ENCODE measurements at places on chromosomes 13 and 19. TPM values are rescaled to one million over a fixed set of nuclear protein-coding genes. Genes with fewer than 3 reads are reported as not detected.

DNA sequence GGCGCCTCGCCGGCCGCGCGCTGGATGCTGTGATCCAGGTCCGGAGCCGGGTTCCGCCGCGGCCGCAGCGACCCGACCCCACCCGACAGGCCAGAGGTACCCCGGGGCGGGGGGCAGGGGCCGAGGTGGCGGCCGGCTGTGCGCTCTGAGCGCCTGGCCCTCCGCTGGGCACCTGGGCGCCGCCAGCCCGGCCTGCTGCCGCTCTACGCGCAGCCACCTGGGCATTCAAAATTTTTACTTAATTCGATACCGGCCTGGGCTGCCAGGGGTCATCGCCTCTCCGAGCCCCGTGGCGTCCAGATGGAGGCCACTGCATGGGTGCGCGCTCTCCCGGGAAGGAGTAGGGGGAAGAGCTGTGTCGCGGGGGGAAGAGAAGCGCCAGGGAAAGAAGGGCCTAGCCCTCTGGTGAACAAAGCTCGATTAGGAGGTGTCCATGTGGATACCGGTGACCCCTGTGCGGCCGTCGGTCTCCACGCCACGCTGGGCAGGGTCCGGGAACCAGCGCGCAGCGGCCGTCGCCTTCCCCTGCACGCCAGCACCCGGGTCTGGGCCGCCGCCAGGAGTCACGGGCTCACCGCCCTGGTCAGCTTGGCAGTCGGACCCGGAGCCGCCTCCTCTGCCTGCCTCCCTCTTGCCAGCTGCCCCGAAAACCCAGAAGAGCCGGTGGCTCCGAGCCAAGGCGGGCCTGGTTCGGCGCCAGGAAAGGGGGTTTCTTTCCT lies 666 bp downstream of the BIVM start:
- peak; percentile 19 for DNase-seq

DNA sequence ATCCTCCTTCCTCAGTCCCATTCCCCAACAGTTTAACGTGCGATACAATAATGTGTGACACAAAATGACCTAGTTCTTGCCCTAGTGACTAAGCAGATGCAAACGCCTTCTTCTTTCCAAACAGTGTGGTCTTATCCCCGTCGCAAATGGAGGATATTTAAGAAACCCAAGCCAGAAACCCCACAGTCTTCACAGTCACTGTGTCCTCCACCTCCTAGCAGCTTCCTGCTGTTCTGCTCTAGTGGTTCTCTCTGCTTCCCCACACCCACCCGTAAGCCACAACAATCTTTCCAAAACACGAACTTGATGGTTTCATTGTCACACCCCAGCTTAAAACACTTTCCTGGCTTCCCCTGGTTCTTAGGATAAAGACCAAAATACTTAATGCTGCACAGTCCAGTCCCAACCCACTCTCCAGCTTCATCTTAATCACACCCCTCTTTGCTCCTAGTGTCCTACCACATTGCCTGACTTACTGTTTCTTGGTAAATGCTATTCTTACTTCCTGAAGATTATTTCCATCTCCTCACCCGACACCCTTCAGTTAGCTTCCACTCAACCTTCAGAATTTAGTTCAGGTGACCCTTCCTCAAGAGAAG lies 32.3 kb downstream of the ITM2B start:
- DNase-seq = no peak

DNA sequence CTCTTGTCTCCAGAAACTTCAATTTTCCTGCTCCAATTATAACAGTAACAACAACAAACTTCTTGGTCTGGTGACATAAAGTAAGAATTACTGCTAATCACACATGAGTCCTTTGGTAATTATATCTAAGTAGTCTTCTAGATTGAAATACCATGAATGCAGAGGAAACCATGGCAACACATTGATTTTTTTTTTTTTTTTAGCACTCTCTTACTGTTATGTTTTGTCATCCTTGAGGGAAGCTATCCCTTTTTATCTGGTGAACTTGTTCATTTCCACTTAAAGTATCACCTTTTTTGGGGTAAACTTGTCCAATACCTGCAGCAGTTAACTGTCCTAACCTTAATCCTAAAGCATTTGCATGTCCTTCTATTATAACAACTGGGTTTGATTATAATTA lies 256.3 kb downstream of the B3GLCT start:
- DNase-seq = no peak

DNA sequence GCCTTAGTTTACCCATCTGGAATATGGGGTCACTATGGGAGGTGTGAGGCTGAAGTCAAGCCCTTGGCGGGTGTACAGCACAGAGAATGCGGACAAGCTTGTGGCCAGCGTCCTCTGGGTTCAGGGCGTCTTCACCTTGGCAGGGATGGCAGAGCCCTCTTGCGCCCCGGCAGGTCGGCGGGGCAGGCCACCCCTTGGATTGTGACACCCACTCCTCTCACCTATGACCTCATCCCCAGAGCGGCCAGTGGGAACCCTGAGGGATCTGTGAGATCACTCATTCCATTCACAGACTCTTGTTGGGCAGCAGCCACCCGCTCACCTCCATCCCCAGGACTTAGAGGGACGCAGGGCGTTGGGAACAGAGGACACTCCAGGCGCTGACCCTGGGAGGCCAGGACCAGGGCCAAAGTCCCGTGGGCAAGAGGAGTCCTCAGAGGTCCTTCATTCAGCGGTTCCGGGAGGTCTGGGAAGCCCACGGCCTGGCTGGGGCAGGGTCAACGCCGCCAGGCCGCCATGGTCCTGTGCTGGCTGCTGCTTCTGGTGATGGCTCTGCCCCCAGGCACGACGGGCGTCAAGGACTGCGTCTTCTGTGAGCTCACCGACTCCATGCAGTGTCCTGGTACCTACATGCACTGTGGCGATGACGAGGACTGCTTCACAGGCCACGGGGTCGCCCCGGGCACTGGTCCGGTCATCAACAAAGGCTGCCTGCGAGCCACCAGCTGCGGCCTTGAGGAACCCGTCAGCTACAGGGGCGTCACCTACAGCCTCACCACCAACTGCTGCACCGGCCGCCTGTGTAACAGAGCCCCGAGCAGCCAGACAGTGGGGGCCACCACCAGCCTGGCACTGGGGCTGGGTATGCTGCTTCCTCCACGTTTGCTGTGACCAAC lies at the start of gene SPACA4:
TSS of gene SPACA4 (plus strand) at position 280 of the 896 bp plus-strand sequence. CDS start at position 517, 237 bp downstream.
- DNase-seq = no peak

PALM3 gene
- 25.8 TPM for polyA plus RNA-seq

URAD gene
- not detected for polyA plus RNA-seq

DNA sequence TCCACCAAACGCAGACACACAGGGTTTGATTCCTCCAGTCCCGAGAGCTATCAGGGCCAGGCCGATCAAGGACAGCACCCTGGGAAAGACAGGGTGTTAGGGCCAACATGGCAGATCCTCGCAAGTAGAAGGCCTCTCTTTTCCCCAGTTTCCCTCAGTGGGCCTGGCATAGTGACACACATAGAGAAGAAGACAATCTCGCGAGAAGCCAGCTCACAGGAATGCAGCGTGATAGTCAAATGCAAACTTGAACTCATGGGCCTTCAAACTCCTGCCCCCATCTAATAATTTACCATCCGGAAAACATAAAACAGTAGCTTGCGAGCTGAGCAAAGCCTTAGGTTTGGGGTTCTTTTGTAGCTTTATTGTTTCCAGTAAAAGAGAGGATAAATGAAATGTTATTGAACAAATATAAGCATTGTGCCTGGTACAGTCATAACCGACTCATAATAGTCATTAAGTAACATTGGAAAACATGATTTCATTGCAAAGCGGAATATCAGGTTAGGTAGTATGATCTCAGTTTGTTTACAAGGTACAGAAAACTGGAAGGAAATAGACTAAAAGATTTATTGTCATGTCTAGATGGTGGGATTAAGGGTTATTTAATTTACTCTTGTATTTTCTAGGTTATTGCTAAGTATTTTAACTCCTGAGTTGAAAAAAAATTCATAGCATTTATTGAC lies 30.5 kb downstream of the SLC15A1 start:
- no peak for DNase-seq

DNA sequence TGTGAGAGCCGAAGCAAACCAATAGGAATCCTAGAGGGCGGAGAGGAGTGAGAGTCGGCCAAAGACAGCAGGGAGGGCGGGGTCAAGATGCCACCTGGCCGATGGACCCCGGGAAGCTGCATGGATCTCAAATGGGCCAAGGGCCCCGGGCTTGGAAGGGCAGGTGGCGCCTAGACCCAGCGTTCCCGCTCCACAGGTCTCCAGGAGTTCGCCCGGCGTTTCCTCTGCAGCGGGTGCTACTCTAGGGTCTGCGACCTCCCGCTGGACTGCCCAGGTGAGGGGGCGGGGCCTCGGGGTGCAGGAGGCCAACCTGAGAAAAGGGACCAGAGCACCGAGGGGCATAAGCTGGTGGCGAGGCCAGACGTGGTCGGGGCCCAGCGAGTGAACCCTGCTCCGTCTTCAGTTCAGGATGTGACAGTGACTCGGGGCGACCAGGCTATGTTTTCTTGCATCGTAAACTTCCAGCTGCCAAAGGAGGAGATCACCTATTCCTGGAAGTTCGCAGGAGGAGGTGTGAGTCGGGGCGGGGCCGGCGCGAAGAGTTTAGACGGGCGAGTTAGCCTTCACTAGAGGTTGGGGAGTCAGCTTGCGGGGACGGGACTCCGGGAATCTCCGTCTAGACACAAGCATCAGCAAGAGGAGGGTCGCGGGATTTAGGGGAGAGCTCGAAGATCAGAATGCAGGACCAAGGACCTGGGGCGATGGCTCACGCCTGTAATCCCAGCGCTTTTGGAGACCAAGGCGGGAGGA lies 9.9 kb downstream of the SPACA6 start:
- no peak for DNase-seq

FREM2 gene
- 50.5 TPM for polyA plus RNA-seq

SIGLEC6 gene
- polyA plus RNA-seq = 0.42 TPM
